Trophoblast cell (in vitro differentiated cells and primary cell): ENCODE measurements at places on chromosomes 6 and 20.

- peak; percentile 27 for DNase-seq
These were observed 545.6 kb upstream of the MAP3K7 start for GRCh38 chr6:91132461-91132860.

GRCh38 chr6:23086100-23086499 lies 516.7 kb downstream of the HDGFL1 start:
- no peak for DNase-seq

GRCh38 chr6:25579391-25579883 lies 72.6 kb upstream of the SCGN start:
- DNase-seq = no peak

DNA sequence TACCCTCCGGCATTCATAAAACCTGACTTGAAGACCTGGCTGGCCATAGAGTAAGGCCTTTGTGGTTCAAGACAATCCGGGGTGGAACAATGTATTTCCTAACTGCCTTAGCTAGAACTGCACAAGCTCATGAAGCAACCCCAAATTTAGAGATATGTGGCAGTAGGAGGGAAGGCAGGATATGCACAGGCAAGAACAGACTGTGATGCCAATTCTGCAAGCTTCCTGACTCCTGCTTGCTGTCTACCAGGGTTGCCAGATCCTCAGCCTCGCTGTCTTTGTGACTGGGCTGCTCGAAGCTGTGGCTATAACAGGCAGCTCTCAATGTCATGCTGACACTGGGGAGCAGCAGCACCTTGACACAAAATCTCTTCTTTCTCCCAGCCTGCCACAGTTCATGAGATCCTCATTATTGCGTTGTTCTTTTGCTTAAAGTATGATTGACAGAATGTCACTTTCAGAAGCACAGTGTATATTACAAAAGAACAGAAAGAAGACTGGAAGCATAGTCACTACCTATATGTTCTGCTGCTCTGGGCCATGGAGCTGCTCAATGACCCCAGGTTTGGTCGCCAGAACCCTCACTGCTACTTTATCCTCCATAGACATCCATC lies 18.3 kb upstream of the SHLD1 start:
- DNase-seq = no peak

- DNase-seq = no peak
These were observed 19.4 kb downstream of the SDHAF4 start for GRCh38 chr6:70586114-70586513.

GRCh38 chr6:13453771-13454251 lies 33.6 kb downstream of the GFOD1 start:
- no peak for DNase-seq

GRCh38 chr6:22764496-22764895 lies 195.1 kb downstream of the HDGFL1 start:
- DNase-seq = no peak

GRCh38 chr6:112330071-112330878 lies 16.9 kb upstream of the RFPL4B start:
- DNase-seq = peak; percentile 75

DNA sequence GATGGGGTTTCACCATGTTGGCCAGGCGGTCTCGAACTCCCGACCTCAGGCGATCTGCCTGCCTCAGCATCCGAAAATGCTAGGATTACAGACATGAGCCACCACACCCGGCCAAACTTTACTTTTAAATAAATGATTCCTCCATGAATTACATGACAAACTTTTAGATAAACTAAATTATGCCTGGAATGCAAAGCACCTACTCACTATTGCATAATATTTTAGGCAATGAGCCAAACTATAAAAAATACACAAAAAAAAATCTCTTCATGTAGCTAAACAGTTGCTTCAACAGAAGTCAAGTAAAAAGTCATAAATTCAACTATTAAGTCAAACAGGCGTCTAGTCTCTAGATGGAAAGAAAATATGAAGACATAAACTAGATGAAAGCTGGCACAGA lies 56.5 kb downstream of the PTPRK start:
- peak; percentile 16 for DNase-seq

DNA sequence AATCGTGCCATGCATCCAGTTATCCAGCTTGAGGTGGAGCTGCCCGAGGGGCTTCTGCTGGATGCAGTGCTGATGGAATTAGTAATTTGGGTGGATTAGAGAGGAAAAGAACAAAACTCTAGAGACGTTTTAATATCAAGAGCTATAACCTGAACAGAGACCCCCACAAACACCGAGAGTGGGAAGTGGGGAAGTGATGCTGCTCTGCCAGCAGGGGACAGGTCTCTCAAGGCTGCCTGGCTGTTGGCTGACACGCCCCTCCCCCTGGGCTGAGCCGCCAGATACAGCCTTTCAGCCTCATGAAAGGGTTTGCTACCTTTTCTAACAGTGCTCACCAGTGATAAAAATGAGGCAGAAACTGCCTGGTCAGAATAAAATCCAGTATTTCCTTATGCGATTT lies 9.6 kb downstream of the LEMD2 start:
- no peak for DNase-seq

DNA sequence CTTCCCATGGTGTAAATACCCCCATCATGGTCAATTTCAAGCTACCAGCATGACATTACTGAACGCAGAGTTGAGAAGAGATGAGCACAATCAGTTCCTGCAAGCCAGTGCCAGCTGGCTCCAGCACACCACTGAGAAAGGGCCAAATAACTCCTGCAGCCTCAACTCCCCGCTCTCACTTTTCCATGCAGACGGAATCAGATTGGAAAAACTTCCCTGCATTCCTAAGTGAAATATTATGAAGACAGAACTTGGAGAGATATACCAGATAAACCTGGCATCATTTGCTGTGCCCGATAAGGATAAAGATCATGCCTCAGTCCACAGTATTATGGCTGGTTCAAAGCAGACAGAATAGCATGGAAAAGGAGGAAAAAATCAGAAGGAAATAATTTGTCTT lies 56.7 kb downstream of the FILIP1 start:
- DNase-seq = no peak

DNA sequence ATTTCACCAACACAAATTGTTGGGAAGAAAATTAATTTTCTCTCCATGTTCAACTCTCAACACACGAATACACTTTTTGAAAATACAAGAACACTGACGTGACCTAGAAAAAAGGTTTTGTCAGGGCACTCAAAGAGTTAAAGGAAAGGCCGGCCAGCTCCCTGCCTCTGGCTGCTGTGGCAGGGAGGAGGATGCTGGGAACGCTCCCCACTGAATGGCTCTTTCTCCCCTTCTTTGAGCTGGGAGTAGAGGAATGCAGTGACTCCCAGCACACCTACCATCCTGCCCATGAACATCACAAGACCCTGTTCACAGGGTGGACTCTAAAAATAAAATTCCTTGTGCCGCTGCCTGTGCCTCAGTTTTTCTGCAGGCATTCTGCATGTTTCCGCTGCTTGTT lies 47.0 kb downstream of the MAP3K5 start:
- DNase-seq = no peak

DNA sequence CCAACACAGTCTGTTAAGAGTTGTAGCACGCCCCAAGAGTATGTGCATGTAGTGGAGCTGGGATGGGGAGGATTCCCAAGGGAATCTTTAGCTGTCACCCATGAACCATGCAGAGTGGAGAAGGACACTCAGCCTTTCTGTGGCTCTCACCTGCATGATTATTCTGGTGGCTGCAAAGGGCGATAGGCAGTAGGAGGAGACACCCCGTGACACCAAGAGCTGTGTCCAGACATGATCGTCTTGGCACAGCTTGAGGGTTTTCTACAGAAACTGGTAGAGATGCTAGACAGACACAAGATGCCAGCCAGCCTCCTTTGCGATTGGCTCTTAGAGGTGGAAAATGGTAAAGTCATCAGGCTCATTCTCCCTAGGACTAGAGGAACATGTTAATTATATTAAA lies 3.1 kb upstream of the CSE1L start:
- no peak for DNase-seq

DNA sequence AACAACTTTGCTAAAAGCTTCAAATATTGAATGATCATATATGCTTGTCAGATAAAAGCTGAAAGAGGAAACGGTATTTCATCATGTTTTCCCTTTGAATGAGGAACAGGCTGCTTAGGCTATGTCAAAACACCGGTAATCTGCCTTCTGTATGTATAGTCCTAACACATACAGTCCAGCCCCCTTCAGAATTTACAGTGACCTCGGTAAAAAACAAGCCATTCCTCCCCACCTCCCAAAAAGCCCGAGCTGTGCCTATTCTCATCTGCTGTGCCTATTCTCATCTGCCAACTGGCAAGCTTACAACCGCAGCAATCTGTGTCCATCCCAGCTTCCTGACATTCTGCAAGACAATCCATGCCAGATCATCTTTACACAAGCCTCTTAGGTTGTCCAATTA lies 26.8 kb upstream of the UBE2J1 start:
- DNase-seq = no peak
